ENCODE measurements at places on chromosomes 11 and 22.

DNA sequence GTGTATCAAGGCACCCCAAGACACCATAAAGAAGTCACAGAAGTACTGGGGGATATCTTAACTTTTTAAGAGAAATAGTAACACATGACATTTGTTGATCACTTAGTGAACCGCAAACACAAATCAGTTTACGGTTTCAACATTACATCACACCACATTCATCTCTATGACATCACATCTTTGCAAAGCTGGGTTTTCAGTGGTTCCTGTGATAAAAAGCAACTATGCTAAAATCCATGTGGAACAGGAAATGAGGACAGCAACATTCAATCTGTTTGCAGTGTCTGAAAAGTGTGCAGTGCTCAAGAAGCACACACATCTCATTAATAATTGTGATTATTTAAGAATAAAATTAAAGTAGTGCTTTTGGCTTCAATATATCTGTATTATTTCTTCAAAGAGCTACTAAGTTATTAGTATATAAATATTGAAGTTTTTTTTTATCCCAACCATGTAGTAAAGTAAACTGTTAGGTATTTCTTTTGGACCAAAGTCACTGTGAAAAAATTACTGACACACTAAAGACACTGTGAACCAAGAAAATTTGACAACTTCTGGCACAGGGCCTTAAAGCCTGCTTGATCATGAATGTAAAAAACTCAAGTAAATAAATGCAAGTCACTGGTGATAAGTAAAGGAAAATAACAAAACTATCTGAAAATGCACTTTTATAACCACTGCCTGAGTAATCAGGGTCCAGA, 156.0 kb upstream of the SOX6 start:
- DNase-seq: no peak

DNA sequence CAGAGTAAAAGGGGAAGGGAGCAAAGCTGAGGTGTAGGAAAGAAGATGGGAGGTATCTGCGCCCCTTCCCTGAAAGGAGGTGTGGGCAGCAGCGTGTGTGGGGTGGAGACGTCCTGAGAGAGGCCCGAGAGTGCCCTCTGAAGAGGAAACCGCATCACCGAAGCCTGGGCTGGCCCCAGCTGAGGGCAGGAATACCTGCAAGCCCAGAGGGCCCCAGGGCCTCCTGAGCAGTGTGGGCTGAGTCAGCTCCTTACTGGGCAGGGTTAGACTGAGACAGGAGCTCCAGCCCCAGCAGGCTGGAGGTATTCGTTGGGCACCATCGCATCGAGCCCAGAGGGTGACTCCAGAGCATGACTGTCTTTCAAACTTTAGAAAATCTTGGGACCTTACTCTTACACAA, 534.0 kb upstream of the B3GAT1 start:
- no peak for DNase-seq

DNA sequence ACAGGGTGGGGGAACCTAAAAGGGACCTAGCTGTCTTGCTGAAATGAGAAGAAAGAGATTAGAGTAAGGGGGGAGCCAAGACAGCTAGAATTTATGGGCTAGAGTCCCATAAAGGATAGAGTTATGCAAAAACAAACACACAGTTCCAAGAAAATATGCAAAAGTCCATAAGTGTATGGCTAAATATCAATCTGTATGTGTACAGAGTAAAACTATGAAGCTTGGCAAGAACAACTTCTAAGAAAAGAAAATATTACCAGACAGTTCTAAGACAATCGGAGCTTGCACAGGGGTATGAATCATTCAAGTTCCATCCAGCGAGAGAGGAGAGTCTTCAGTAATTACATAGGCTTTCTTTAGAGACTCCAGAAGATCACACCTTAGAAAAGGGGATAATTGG, 41.8 kb downstream of the GDPD4 start:
- DNase-seq: no peak

- no peak for DNase-seq
Measured at GRCh38 chr11:125072218-125072960, 9.3 kb downstream of the SLC37A2 start.

GRCh38 chr11:124865902-124866851, 945 bp downstream of the ROBO3 start:
- DNase-seq: no peak

- no peak for DNase-seq
Measured at GRCh38 chr22:48823941-48824340, 1003.7 kb downstream of the BRD1 start.

- no peak for DNase-seq
Measured at GRCh38 chr11:75796091-75796435, 18.9 kb upstream of the UVRAG start.

DNA sequence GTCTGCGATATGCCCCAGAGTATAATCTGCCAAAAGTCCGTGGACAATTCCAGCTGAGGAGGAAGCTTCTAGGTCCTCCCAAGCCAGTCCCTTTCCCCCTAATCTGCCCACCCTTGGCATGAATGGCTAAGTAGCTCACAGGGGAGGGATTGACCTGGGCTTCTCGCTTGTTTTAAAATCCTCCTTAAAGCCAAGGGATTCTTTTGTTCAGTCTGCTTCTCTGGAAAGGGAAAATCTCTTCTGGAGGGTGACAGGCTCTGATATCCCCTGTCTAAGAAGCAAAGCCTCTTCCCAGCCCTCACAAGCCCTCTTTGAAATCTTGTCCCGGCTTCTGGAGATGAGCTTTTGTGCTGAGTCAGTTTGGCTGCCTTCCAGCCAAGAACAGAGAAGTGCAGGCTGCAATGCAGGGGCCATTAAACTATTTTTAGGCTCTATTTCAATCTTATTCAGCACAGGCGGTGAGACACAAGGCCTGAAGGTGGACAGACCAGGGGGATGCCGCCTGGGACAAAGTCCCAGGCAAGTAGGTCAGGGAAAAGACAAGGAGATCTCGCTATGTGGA, 23.9 kb downstream of the NEFH start:
- no peak for DNase-seq

- no peak for DNase-seq
Measured at GRCh38 chr11:57905439-57905838, 118.2 kb upstream of the OR9Q1 start.

GRCh38 chr22:28017558-28017820, 98.4 kb upstream of the PITPNB start:
- no peak for DNase-seq

- no peak for DNase-seq
Measured at GRCh38 chr11:36014898-36015665, 71.2 kb downstream of the LDLRAD3 start.

- no peak for DNase-seq
Measured at GRCh38 chr11:86444981-86445380, 70.3 kb downstream of the CCDC81 start.

- DNase-seq: no peak
Measured at GRCh38 chr22:43419371-43420080, 7.7 kb downstream of the MPPED1 start.

DNA sequence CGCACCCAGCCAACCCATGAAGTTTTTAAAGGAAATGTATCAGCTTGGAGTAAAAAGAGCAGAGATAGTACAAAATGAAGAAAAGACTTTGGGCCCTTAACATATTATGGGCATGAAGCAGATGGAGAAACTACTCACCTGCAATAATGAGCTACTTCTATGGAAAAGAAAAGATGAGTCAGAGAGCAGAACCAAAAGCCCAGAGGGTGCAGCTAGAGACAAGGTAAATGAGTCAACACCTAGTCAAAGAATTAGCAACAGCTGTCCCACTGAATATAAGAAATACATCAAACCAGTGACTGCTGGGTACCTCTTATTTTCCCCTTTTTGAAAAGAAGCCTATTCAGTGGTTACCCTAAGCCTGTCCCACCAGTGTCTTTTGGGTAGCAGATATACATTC, 61.8 kb downstream of the RPL27A start:
- DNase-seq: no peak

- no peak for DNase-seq
Measured at GRCh38 chr11:45948356-45948755, 25.9 kb downstream of the LARGE2 start.

GRCh38 chr22:43481568-43482317, 69.9 kb downstream of the MPPED1 start:
- DNase-seq: no peak

DNA sequence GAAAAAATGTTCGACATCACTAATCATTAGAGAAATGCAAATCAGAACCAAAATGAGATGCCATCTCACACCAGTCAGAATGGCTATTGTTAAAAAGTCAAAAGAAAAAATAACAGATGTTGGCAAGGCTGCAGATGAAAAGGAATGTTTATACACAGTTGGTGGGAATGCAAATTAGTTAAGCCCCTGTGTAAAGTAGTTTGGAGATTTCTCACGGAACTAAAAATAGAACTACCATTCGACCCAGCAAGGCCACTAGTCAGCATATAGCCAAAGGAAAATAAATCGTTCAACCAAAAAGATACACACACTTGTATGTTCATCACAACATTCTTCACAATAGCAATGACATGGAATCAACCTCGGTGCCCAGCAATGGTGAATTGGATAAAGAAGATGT, 503.2 kb downstream of the OPCML start:
- DNase-seq: no peak

GRCh38 chr11:12581416-12581815, 92.8 kb upstream of the TEAD1 start:
- DNase-seq: no peak
